CD4-positive, alpha-beta T cell treated with Interleukin-4 for 1 hour (primary cell): ENCODE measurements at places on chromosomes 1 and 21.
A peak's percentile ranks its signal among the peaks of the same experiment; 100 is the strongest.

- DNase-seq: peak; percentile 46
These were observed 645 bp upstream of the TLR5 start for GRCh38 chr1:223143537-223144248.

GRCh38 chr1:87869567-87869966 is 540.9 kb downstream of the LMO4 start:
- DNase-seq: peak; percentile 5

DNA sequence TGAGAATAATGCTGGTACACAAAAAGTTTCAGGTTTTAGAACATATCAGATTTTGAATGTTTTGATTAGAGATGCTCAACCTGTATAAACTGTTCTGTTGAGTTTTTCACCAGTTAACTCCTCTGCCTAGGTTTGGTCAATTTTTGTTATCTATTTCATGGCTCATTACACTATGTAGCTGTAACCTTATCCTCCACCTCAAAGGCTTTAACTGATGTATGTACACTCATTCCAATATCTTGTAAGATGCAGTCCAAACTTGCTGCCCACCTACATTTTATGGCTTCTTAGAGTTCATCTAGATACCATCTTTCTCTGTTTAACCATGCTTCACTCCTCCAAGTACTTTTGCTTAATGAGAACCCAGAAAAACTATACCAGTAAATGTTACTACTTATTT is 107.8 kb downstream of the EIF4G3 start:
- no peak for DNase-seq

DNA sequence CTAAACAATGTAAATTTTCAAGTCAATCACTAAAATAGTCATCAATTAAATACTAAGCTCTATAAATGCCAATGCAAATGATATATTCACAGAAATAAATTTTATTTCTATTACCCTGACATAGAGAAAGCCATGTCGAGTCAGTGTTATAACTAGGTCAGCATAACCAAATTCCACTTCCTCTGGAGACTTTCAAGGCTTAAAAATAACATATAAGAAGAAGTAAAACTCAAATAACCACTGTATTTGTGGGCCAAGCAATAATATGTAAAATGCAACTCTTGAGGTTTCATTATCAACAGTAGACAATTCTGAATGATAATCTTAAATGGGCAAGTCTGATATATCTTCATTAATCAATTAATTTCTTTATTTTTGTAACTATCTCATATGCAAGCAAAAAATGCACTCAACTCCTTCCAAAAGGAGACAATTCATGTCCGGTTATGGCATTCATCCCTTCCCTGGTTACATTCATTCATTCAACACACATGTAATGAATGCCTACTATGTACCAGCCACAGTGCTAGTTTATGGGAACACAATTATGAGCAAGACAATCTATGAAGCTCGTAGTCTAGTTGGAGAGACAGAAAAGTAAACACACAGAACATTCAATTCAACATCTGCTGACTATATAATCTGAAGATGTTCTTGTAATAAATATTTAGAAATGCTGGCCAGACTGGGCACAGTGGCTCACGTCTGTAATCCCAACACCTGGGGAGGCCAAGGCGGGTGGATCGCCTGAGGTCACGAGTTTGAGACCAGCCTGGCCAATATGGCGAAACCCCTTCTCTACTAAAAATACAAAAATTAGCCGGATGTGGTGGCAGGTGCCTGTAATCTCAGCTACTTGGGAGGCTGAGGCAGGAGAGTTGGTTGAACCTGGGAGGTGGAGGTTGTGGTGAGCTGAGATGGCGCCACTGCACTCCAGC is 37.1 kb upstream of the CAP1 start:
- DNase-seq: no peak

DNA sequence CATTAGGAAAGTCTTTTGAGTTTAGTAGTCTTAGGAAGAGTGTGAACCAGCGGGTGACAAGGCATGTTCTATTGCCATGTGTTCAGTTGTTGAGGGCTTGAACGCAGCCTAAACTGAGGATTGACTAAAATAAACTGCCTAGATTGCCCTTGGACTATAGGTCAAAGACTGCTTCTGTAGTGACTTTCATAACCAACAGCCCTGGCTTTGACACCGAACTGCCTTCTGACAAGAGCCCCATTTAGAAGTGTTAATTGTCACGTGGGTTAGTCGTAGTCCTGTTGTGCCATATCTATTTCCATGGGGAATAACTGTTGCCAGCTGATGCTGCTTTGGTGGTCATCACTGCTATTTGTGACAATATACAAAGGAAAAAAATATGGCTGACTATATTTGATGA is 90.4 kb downstream of the TGFB2 start:
- no peak for DNase-seq

- peak; percentile 35 for DNase-seq
These were observed 1.3 kb downstream of the TGFBR3 start for GRCh38 chr1:91884459-91885212.
